ENCODE measurements at places on chromosomes 13 and 19. TPM values are rescaled to one million over a fixed set of nuclear protein-coding genes. Genes with fewer than 3 reads are reported as not detected.

DNA sequence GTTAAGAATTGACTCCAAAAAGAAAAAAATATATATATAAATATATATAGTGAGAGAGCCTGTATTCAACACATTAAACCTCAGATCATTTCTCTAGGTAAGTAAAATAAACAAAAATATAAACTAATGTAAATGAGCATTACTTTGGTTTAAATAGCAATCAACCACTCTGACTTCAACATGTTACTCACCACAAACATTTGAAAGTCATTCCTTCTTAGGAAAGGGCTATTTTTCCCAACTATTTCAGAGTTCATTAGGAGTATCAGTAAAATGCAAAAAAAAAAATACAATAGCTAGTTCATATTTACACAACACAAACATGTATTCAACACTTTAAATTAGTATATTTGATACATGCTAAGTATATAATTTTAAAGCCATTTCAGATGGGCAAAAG, 40.5 kb downstream of the KLF12 start:
- H3K36me3 ChIP-seq = no peaks in the 10 kb centered on the region
- peaks cover 31% of the 10 kb centered on the region for H3K4me1 ChIP-seq
- no peak for DNase-seq
- no peaks in the 10 kb centered on the region for H3K27me3 ChIP-seq
- no peak overlapping the region for H3K4me3 ChIP-seq
- H3K27ac ChIP-seq = no peak overlapping the region

DNA sequence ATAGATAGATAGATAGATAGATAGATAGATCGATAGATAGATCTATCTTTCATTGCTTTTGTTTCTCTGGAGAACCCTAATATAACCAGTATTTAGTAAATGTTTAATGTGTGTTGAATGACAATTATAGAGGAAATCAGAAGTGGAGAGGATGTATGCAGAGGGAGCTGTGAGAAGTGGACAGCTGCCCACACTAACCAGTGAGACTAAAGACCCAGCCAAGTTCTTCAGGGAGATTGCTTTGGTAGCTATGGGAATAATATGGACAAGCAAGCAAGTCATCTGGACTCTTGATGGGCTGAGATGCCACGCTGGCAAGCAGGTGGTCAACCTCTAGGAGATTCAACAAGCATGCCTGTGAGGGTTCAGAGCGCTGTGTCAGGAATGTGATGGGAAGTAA, 14.9 kb upstream of the INTS6 start:
- no peaks in the 10 kb centered on the region for H3K4me1 ChIP-seq
- no peaks in the 10 kb centered on the region for H3K27me3 ChIP-seq
- no peak for DNase-seq
- no peak overlapping the region for H3K27ac ChIP-seq
- no peaks in the 10 kb centered on the region for H3K36me3 ChIP-seq
- H3K4me3 ChIP-seq = no peak overlapping the region

GRCh38 chr19:10631874-10632273, 6.5 kb downstream of the SLC44A2 start:
- no peak overlapping the region for H3K4me3 ChIP-seq
- H3K27me3 ChIP-seq = no peaks in the 10 kb centered on the region
- H3K36me3 ChIP-seq = peaks cover 100% of the 10 kb centered on the region

DNA sequence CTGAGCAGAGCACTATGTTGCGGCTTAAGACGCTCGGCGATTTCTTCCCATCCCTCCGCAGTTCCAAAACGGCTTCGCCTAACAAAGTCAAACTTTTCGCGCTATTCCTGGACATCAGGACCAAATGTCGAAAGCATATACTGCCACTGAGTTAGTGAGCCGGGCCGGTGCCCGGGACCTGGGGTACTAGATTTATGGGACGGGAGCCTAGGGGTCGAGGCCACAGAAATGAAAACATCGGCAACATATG, 699 bp downstream of the RCBTB2 start:
- peak overlapping the region; percentile 99 for H3K27ac ChIP-seq
- H3K4me3 ChIP-seq = peak overlapping the region; percentile 51
- no peak for DNase-seq
- peaks cover 47% of the 10 kb centered on the region for H3K4me1 ChIP-seq
- H3K27me3 ChIP-seq = no peaks in the 10 kb centered on the region

GRCh38 chr19:16087940-16088339, 11.6 kb downstream of the TPM4 start:
- H3K36me3 ChIP-seq = peaks cover 13% of the 10 kb centered on the region
- no peak overlapping the region for H3K4me3 ChIP-seq
- no peaks in the 10 kb centered on the region for H3K27me3 ChIP-seq
- no peak for DNase-seq
- H3K27ac ChIP-seq = no peak overlapping the region
- peaks cover 62% of the 10 kb centered on the region for H3K4me1 ChIP-seq

- no peaks in the 10 kb centered on the region for H3K36me3 ChIP-seq
- DNase-seq = no peak
- H3K4me1 ChIP-seq = no peaks in the 10 kb centered on the region
- H3K27me3 ChIP-seq = no peaks in the 10 kb centered on the region
- H3K4me3 ChIP-seq = no peak overlapping the region
Observed at GRCh38 chr13:43830497-43830881, 43.7 kb upstream of the ENOX1 start.

DNA sequence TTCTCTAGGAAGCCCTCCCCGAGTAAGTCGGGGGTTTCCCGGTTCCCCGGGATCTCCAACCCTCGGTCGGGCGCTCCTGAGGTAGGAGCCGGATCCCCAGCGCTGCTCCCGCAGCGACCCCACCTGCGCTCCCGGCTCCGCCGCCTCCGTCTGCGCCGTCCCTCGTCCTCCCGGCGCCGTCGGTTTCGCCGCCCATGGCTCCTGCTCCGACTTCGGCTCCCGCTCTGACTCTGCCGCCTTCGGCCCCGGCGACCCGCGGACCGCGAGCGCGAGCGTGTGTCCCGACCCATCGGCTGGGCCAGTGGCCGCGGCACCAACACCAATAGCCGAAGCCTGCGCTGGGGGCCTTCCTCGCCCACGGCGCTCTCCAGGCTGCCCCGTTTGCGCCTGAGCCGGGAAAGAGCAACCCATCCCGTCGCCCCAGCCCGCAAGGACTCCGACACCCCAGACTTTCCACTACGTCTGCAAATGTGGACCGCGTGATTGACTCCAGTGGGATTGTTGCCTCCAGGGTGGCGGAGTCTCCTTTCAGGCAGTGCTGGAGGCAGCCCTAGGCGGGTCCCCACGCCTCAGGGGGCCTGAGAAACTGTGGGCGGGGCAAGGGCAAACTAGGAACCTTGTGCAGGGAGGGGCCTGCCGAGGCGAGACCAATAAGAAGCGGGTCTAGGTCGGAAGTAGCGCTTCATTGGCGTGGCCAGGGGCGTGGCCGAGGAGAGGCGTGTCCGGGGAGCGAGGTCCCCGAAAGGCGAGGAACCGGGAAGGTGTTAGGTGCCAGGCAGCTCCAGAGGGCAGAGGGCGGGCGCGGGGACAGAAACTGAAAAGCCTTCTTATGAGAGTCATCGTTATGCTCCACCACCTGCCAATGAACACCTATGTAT, at the start of gene CACTIN:
CACTIN (minus strand) TSS at position 318 of the 878 bp plus-strand sequence; CDS start at position 290, 28 bp downstream.
- peaks cover 37% of the 10 kb centered on the region for H3K4me1 ChIP-seq
- H3K36me3 ChIP-seq = no peaks in the 10 kb centered on the region
- peak; percentile 100 for DNase-seq
- peak within 1 kb of the TSS; percentile 93 for H3K4me3 ChIP-seq
- H3K27ac ChIP-seq = peak within 1 kb of the TSS; percentile 86

GRCh38 chr19:2341982-2342381, 13.5 kb downstream of the SPPL2B start:
- no peaks in the 10 kb centered on the region for H3K27me3 ChIP-seq
- H3K27ac ChIP-seq = no peak overlapping the region
- H3K36me3 ChIP-seq = peaks cover 45% of the 10 kb centered on the region
- DNase-seq = no peak

GRCh38 chr13:30832845-30833332, 73.2 kb upstream of the MEDAG start:
- H3K27me3 ChIP-seq = no peaks in the 10 kb centered on the region
- no peak overlapping the region for H3K4me3 ChIP-seq
- H3K36me3 ChIP-seq = no peaks in the 10 kb centered on the region
- no peaks in the 10 kb centered on the region for H3K4me1 ChIP-seq

- no peak overlapping the region for H3K4me3 ChIP-seq
- peaks cover 26% of the 10 kb centered on the region for H3K4me1 ChIP-seq
- H3K27ac ChIP-seq = peak overlapping the region; percentile 42
- H3K36me3 ChIP-seq = no peaks in the 10 kb centered on the region
- DNase-seq = no peak
Observed at GRCh38 chr19:493391-494170, 2.7 kb upstream of the MADCAM1 start.

DNA sequence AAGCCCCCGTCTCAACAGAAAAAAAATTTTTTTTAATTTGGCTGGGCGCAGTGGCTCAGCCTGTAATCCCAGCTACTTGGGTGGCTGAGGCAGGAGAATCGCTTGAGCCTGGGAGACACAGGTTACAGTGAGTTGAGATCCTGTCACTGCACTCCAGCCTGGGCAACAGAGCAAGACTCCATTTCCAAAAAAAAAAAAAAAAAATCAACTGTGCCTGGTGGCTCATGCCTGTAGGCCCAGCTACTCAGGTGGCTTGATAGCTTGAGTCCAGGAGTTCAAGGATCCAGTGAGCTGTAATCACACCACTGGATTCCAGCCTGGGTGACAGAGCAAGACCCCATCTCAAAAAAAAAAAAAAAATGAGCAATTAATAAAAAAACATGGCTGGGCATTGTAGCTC, 1.3 kb upstream of the DOHH start:
- no peaks in the 10 kb centered on the region for H3K27me3 ChIP-seq
- H3K36me3 ChIP-seq = peaks cover 7% of the 10 kb centered on the region
- no peak for DNase-seq
- no peak overlapping the region for H3K27ac ChIP-seq
- H3K4me1 ChIP-seq = peaks cover 36% of the 10 kb centered on the region
- no peak overlapping the region for H3K4me3 ChIP-seq

- peaks cover 26% of the 10 kb centered on the region for H3K4me1 ChIP-seq
- H3K4me3 ChIP-seq = no peak overlapping the region
- no peak for DNase-seq
- H3K27me3 ChIP-seq = peaks cover 43% of the 10 kb centered on the region
- no peaks in the 10 kb centered on the region for H3K36me3 ChIP-seq
Observed at GRCh38 chr19:4232614-4233281, 3.4 kb downstream of the EBI3 start.

- peak overlapping the region; percentile 81 for H3K27ac ChIP-seq
- DNase-seq = peak; percentile 89
- H3K36me3 ChIP-seq = peaks cover 16% of the 10 kb centered on the region
- H3K4me1 ChIP-seq = peaks cover 65% of the 10 kb centered on the region
- H3K27me3 ChIP-seq = no peaks in the 10 kb centered on the region
- peak overlapping the region; percentile 19 for H3K4me3 ChIP-seq
Observed at GRCh38 chr19:42113641-42114348, 18.5 kb downstream of the POU2F2 start.

DNA sequence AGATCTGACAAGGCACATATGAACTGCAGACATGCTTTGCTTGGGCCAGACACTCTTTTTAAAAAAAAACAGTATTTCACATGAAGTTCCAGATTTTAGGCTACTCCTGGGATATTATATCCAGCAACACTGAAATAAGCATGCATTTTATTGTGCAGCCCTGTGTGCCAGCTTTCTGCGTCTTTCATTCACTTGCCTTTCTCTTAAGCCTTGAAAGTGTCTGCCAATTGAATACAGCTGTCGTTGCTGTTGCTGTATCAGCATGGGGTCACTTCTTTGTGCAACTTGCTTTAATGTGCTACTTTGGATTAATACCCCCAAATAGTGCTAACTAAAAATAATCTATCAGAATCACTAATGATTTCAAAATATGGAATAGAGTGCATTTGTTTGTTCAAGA, 657.8 kb downstream of the SLITRK6 start:
- no peaks in the 10 kb centered on the region for H3K27me3 ChIP-seq
- H3K27ac ChIP-seq = no peak overlapping the region
- no peak for DNase-seq
- H3K36me3 ChIP-seq = no peaks in the 10 kb centered on the region

DNA sequence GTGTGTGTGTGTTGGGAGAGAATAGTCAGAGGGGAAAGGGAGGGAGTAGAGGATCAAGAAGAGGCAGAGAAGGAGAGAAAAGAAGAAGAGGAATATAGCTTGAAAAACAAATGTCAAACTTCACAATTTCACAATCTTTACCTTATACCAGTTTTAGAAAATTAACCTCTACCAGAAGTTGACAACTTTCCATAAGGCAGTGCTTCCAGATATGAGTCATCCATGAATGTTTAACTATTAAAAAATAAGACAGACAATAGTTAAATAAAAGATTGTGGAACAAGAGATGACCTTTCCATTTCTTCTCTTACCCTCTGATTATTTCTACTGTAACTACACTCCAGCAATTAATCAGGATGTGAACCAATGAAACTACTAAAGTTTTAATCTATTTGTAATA, 229.4 kb downstream of the ITGBL1 start:
- H3K36me3 ChIP-seq = no peaks in the 10 kb centered on the region
- H3K27me3 ChIP-seq = no peaks in the 10 kb centered on the region
- no peak for DNase-seq
- H3K4me3 ChIP-seq = no peak overlapping the region

GRCh38 chr19:45882652-45883585, 3.0 kb downstream of the IRF2BP1 start:
- H3K4me3 ChIP-seq = no peak overlapping the region
- H3K4me1 ChIP-seq = peaks cover 39% of the 10 kb centered on the region
- peaks cover 7% of the 10 kb centered on the region for H3K36me3 ChIP-seq
- H3K27me3 ChIP-seq = peaks cover 20% of the 10 kb centered on the region

DNA sequence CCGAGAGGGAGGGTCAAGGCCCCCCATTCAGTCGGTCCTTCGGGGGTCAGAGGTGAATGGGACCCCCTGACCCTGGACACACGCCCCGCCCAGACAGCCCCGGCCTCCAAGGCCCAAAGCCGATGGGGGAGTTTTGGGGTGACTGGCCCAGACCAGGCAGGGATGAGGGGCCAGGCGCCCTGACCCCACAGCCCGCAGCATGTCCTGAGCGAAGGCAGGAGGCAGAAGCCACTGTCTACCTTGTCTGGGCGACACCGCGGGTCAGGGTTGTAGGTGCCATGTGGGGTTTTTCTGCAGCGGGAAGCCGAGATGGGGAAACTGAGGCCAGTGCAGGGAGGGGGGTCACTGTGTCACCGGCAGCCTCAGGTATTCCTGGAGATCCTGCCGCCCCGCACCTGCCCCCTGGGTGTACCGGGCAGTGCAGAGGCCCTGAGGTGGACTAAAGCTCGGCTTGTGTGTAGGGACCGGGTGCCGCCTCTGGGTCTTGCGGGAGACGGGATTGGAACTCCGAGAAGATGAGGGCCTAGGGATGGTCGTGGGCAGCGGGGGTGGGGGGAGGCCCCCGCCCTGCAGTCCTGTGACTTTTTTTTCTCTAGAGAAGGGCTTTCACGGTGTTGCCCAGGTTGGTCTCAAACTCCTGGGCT, 8.5 kb downstream of the ARID3A start:
- no peak for DNase-seq
- H3K4me1 ChIP-seq = peaks cover 31% of the 10 kb centered on the region
- no peaks in the 10 kb centered on the region for H3K27me3 ChIP-seq
- peak overlapping the region; percentile 15 for H3K4me3 ChIP-seq

DNA sequence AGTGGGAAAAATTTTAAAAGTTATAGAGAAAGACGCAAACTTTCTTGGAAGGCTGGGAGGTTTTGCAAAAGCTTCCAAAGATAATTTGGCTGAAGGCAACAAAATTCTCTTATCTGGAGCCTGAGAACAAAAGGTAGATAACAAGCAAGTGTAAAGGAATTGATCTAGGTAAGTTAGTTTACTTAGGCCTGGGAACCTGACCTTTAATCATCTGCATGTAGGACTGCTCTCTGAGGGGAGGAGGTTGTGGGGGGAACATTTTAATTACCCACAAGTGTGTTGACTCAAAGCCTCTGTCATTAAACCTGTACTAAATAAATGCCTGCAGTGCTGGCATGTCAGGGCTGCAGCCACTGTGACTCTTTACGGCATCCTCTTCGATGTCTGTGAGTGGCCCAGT, 532.3 kb upstream of the SLITRK5 start:
- H3K27ac ChIP-seq = no peak overlapping the region
- H3K27me3 ChIP-seq = no peaks in the 10 kb centered on the region
- H3K4me3 ChIP-seq = no peak overlapping the region
- H3K4me1 ChIP-seq = no peaks in the 10 kb centered on the region
- H3K36me3 ChIP-seq = no peaks in the 10 kb centered on the region
- DNase-seq = no peak

Gene DIRAS1
- 2.6 TPM for total RNA-seq

Gene NLRP7
- total RNA-seq = 0.36 TPM

Gene TTYH1
- 0.98 TPM for total RNA-seq

Measured in spleen (tissue), 13 donors.